ENCODE measurements at places on chromosomes 3 and 15.
A peak's percentile ranks its signal among the peaks of the same experiment; 100 is the strongest.

DNA sequence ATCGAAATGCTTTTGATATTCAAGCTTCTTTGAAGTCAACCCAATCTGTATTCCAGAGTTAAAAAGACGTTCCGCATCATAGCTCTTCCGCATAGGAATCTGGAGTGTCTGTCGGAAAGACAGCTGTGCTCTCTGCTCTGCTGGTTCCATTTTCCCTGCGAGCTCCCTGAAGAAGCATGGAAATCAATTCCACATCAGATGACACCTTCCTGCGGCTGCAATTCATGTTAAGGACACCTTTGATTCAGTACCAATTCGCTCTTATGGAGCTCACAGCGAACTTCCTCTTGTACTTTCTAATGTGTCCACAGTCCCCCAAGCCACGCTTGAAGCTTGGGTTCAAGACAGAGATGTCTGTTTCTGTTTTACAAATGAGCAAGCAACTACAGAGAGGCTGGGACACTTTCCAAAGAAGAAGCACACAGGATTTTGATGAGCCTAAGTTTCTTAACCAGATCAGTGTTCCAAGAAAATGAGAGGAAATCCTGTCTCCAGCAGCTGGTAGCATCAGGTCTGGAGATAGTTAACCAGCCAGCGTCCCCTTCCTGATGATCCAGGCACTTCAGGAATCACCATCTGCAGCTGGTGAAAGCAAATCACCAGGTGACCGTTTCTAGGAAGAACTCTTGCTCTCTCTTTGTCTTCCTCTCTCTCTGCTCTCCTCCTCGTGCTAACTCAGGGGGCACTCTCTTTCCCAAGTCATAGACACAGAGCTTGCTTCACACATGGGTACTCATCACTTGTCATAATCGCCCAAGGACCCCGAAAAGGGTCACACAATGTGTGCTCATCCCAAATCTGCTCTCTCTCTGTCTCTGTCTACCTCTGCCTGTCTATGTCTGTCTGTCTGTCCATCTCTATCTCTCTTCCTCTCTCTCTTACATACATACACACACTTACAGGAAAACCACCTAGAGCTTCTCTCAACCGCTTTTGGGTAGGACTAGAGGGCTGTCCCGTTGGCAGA is 281.8 kb downstream of the FAM43A start:
- H3K4me1 ChIP-seq = no peaks in the 10 kb centered on the region
- DNase-seq = no peak
- H3K4me3 ChIP-seq = no peak overlapping the region
- H3K36me3 ChIP-seq = no peaks in the 10 kb centered on the region
- no peaks in the 10 kb centered on the region for H3K27me3 ChIP-seq

- no peak overlapping the region for H3K4me3 ChIP-seq
- no peak overlapping the region for H3K27ac ChIP-seq
- peaks cover 10% of the 10 kb centered on the region for H3K36me3 ChIP-seq
- no peaks in the 10 kb centered on the region for H3K27me3 ChIP-seq
- DNase-seq = no peak
Measured at GRCh38 chr3:186540835-186541226, 3.3 kb downstream of the CRYGS start.

DNA sequence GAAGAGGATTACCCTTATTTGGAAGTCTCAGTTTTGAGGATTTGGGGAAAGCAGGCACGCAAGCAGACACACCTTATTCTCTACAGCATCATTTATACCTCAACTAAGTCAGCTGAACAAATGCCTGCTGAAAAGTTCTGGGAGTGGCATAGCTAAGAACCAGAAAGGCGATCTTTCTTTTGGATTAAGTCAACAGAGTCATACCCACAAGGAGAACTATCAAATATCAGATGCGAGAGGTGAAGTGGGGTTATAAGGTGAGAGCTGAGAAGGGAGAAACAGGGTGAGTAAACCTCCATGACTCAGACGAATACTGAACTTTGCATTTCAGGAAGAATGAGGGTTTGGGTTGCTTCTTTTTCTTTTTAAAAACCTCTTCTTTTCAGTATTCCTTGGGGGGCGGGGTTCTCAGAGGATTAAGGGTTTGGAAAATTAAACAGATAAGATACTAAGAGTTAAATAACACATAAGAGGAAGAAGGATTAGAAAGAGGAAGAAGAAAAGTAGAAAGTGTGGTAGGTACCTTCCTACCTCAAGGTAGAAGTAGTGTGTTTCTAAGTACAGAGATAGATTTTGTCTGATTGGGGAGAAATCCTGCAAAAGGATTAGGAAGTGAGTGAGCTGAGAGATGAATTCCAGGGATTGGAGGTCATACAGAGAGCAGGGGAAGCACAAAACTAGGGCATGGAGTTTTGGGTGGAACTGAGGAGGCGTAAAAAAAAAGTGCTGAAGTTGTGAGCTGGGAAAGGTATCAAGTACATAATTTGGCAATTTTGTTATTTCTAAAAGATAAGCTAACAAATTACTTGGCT is 41.3 kb upstream of the ICE2 start:
- H3K36me3 ChIP-seq = no peaks in the 10 kb centered on the region
- peaks cover 12% of the 10 kb centered on the region for H3K4me1 ChIP-seq
- no peak for DNase-seq
- H3K27me3 ChIP-seq = no peaks in the 10 kb centered on the region

DNA sequence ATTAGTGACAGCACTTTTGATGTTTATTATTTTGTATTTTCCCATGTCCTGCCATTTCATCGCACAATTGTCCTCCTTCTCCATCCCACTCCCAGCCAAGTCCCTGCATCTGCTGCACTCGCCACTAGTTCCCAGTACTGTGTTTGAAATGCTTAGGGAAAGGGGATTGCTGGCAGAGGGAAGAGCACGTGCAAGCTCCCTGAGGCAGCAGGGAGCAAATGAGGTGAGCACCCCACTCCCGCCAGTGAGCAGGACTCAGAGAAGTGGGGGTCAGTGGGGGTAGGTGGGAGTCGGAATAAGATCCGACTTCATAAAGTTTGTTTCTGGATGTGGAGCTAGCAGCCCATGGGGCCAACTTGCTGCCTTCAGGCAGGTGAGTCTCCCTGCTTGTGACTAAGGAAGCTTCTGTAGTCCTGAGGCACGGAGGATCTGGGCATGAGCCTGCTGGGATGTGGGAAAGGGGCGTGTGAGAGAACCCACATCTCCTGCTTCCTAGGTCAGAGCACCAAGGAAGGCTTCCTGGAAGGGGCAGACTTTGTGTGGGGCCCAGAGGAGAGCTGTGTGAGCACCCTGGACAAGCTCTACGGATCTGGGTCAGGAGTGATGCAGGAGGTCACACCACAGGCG is 99.7 kb upstream of the TLE3 start:
- H3K4me1 ChIP-seq = peaks cover 58% of the 10 kb centered on the region
- no peaks in the 10 kb centered on the region for H3K36me3 ChIP-seq
- no peak for DNase-seq
- peaks cover 7% of the 10 kb centered on the region for H3K27me3 ChIP-seq
- H3K4me3 ChIP-seq = peak overlapping the region; percentile 39
- peak overlapping the region; percentile 79 for H3K27ac ChIP-seq

- DNase-seq = no peak
- no peak overlapping the region for H3K27ac ChIP-seq
- peaks cover 4% of the 10 kb centered on the region for H3K27me3 ChIP-seq
Measured at GRCh38 chr3:103991-104390, 92.6 kb upstream of the CHL1 start.

- H3K4me3 ChIP-seq = no peak overlapping the region
- no peak for DNase-seq
- no peak overlapping the region for H3K27ac ChIP-seq
- H3K4me1 ChIP-seq = no peaks in the 10 kb centered on the region
Measured at GRCh38 chr15:25236143-25236860, 202.5 kb downstream of the UBE3A start.

- H3K27ac ChIP-seq = no peak overlapping the region
- H3K4me1 ChIP-seq = peaks cover 20% of the 10 kb centered on the region
- no peaks in the 10 kb centered on the region for H3K36me3 ChIP-seq
Measured at GRCh38 chr3:100496711-100497261, 4.4 kb downstream of the TMEM45A start.

GRCh38 chr3:147654827-147655226 is 245.7 kb downstream of the ZIC1 start:
- no peaks in the 10 kb centered on the region for H3K27me3 ChIP-seq
- no peak overlapping the region for H3K27ac ChIP-seq
- no peak overlapping the region for H3K4me3 ChIP-seq
- no peaks in the 10 kb centered on the region for H3K36me3 ChIP-seq

GRCh38 chr15:93771196-93772030 is 459.9 kb upstream of the MCTP2 start:
- H3K27me3 ChIP-seq = no peaks in the 10 kb centered on the region
- DNase-seq = no peak
- H3K36me3 ChIP-seq = no peaks in the 10 kb centered on the region
- no peaks in the 10 kb centered on the region for H3K4me1 ChIP-seq
- no peak overlapping the region for H3K4me3 ChIP-seq
- H3K27ac ChIP-seq = no peak overlapping the region

DNA sequence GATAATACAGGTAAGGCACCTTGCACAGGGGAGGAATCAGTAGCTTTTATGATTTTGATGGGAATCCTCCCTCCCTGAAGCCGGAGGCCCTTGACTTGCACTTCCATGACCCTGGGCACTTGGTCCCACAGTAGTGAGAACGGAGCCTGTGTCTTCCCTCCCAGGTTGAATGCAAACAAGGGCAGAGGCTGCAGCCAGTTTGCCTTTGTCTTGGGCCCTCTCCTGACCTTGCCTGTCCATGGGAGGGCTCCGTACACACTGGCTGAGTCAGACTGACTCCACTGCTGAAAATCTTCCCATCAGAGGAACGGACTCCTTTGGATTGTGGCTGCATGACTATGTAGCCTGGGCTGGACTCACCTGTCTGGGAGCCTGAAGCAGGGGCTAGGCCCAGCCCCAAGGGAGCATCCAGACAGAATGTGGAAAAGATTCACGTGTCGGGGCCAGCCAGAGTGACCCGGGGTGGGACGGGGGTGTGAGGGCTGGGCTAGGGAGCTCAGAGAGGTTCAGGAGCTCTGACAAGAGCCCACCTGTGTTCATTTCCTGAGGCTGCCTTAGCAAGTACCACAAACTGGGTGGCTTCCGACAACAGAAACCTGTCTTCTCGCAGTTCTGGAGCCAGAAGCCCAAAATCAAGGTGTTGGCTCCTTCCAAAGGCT is 9.5 kb downstream of the TBC1D21 start:
- no peaks in the 10 kb centered on the region for H3K36me3 ChIP-seq
- no peak for DNase-seq
- peaks cover 22% of the 10 kb centered on the region for H3K27me3 ChIP-seq
- H3K4me1 ChIP-seq = no peaks in the 10 kb centered on the region
- no peak overlapping the region for H3K27ac ChIP-seq

Measured in activated B cell treated with CpG ODN at 0.5 μM for 24 hours (primary cell).